NT2/D1 (cell line): ENCODE measurements at places on chromosomes 11 and 22.
A peak's percentile ranks its signal among the peaks of the same experiment; 100 is the strongest.

DNA sequence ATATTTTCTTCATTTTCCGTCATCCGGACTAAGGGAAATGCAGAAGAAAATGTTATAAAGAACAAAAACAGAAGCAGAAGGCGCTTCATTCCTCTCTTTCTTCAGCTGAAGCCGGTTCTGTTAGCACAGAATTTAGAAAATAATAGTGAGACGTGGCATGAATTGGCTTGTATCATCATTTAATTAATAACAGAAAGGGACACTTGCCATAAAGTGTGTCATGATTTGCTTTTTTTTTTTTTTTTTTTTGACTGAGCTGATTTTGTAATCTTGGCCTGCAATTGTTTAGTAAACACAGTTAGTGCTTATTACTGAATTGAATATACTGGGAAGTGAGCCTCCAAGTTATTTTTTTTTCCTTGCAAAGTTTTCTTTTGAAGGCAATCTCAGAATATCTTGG, at the start of gene MMP27:
Gene MMP27 (minus strand): TSS at position 144 of the 400 bp plus-strand sequence. CDS start 55 bp downstream, at position 89.
- DNase-seq = no peak

GRCh38 chr11:117950301-117950700, 21.1 kb upstream of the TMPRSS13 start:
- no peak for DNase-seq

DNA sequence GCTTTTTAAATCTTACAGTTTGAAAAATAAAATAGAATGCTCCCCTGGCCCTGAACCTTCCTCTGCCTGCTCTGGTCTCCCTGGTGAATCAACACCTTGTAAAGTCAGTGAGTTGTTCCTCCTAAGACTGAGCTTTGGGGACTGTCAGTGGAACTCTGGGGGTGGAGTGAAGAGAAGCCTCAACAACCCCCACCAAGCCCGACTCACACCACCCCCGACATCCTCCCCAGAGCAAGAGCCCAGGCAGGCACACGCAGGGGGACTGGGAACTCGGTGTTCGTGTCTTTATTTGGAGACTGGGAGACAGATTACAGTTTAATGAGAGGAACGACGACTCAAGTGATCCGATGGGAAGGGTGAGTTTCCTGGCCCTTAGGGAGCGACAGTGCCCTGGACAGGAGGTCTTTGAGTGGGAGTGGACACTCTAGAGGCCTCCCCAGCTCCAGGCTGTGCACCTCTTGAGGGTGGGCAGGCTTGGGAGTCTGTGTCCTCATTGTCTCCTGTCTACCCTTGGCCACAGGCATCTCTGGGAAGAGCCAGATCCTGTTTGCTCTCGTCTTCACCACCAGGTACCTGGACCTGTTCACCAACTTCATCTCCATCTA, 6.2 kb downstream of the KDELR3 start:
- no peak for DNase-seq

DNA sequence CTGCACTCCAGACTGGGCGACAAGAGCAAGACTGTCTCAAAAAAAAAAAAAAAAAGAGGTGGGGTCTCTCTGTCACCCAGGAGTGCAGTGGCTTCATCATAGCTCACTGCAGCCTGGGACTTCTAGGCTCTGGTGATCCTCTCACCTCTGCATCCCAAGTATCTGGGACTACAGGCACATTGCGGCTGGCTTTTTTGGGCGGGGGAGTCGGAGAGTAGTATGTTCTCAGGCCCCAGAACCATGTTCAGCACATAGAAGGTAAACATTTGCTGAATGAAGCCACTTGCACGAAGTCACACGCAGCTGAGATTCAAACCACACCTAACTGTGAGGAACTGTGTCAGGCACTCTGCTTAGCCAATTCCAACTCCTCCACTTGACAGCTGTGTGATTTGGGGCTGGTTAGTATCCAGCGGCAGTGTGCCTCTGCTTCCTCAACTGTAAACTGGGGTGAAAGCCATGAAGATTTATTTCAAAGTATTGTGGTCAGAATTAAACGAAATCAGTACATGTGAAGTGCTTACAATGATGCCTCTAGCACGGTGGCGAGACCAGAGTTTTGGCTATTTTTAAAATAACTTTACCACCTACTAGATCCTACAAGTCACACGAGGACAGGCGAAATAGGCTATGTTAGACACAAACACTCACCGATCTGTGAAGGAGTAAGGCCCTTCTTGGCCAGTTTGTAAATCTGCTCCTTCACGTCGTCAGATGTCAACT, 789 bp downstream of the RPS13 start:
- DNase-seq = no peak

DNA sequence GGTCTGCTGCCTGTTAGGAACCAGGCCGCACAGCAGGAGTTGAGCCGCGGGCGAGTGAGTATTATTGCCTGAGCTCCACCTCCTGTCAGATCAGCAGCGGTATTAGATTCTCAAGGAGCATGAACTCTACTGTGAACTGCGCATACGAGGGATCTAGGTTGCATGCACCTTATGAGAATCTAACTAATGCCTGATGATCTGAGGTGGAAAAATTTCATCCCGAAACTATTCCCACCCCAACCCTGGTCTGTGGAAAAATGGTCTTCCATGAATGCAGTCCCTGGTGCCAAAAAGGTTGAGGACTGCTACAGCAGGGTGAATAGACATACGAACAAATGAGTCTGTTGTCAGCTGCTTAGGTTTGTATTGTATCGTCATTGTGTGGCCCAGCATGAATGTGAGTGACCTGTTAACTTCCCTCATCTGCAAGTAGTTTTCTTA, 29.8 kb downstream of the RNF141 start:
- peak; percentile 50 for DNase-seq

GRCh38 chr11:62054484-62055121, 69.2 kb upstream of the INCENP start:
- DNase-seq = peak; percentile 9
